ENCODE measurements at places on chromosomes 13 and 19.
A peak's percentile ranks its signal among the peaks of the same experiment; 100 is the strongest.

DNA sequence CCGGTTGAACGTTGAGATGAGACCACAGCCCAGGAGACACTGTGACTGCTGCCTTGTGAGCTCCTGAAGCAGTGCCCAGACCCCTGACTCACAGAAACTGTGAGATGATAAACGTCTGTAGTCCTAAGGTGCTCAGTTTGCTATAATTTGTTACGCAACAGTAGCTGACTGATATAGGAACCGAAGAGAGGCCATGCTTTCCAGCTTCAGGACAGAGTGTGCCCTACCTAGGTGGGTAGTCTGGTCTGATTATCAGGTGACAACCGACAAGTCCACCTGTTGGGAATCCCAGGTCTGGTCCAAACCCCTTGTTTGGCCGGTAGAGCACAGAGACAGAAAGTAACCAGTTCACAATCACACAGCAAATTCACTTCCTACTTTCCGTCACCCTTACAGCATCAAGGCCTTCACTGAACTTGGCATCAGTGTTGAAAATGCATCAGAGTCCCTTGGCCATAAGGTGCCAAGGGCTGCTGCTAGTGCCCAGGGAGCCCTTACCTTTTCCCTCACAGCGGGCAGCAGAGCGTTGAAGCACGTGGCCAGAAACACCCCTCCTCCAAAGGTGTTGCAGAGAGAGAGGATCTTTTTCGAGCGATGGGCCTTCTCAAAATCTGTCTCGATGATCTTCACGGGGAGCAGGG, 3.1 kb downstream of the SLC39A3 start:
- DNase-seq = no peak

GRCh38 chr13:71870100-71870499, 3.1 kb upstream of the DACH1 start:
- DNase-seq = no peak

GRCh38 chr13:67200183-67200582, 30.0 kb downstream of the PCDH9 start:
- no peak for DNase-seq

- peak; percentile 14 for DNase-seq
These were observed 606 bp downstream of the PRDX2 start for GRCh38 chr19:12800923-12801465.

DNA sequence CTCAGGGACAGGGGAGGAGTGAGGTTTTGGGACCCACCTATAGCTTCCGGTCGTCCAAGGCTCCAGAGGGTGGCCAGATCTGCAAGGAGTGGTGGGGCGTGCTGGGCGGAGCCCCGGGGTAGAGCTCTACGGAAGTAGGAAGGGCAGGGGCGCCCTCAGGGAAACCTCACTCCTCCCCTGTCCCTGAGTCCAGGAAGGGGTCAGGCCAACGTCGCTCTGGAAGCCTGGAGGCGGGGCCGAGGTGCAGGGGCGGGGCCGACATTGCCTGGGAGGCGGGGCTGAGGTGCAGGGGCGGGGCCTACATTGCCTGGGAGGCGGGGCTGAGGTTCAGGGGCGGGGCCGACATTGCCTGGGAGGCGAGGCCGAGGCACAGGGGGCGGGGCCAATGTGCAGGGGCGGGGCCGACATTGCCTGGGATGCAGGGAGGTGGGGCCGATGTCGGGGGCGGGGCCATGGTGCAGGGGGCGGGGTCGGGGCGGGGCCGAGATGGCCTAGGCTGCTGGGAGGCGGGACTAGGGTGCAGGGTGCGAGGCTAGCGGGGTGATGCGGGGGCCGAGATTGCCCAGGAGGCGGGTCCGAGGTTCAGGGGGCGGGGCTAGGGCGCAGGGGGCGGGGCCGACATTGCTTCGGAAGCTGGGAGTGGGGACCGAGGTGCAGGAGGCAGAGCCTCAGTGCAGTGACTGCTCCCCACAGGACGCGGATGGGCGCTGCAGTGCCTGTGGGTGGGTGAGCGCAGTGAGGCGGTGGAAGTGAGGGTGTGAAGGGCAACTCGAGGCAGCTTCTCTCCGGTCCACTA, 4.9 kb upstream of the PALM start:
- DNase-seq = peak; percentile 36

DNA sequence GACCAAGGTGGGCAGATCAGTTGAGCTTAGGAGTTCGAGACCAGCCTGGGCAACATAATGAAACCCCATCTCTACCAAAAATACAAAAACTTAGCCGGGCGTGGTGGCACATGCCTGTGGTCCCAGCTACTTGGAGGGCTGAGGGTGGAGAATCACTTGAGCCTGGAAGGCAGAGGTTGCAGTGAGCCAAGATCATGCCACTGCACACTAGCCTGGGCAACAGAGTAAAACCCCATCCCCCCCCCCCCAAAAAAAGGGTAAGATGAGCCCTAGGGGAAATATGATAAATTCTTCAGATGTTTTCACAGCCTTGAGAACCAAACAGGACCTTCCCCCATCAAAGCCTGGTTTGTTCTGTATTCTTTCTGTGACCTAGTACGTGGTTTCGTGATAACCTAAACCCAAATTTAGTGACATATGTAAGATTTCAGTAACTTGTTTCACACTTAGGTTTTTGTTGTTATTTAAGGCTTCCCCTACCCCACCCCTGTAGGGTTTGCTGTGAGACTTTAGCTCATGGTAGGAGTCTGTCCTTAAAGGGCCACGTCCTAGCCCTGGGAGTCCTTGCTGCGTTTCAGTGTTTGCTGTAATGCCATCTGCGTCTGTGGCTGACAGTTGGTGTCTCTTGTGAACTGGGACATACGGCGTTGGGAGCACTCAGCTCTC, 49.6 kb downstream of the MYO9B start:
- DNase-seq = peak; percentile 61

DNA sequence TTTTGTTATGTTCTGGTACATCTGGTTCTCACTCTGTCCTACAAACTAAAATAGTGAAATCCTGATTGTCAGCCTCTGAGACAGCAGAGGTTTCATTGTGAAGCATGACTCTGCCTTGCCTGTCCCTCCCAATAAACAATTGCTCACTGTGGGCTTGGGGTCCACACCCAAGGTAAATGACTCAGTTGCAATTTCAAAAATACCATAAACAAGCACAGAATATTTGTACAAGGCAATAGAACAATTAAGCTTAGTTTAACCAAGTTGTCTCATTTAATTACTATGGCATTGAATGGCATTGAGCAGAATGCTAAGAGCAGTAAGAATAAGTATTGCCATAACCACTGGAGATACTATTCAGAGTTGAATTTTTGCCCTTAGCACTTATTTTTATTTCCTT, 353.6 kb downstream of the SPRY2 start:
- no peak for DNase-seq

GRCh38 chr13:67283637-67284036, 53.5 kb upstream of the PCDH9 start:
- no peak for DNase-seq

GRCh38 chr13:29561918-29562317, 33.6 kb downstream of the SLC7A1 start:
- no peak for DNase-seq

- no peak for DNase-seq
These were observed 86.9 kb upstream of the GPR183 start for GRCh38 chr13:99393791-99394735.

GRCh38 chr13:88937384-88937783, 1266.2 kb downstream of the SLITRK5 start:
- no peak for DNase-seq

GRCh38 chr13:77637588-77637987, 59.9 kb upstream of the SLAIN1 start:
- no peak for DNase-seq

GRCh38 chr13:109748677-109749076, 37.7 kb downstream of the IRS2 start:
- no peak for DNase-seq

GRCh38 chr13:101942535-101943157, 459.2 kb downstream of the FGF14 start:
- no peak for DNase-seq

- no peak for DNase-seq
These were observed 201.3 kb downstream of the SLITRK6 start for GRCh38 chr13:85597790-85598500.

GRCh38 chr13:64900039-64900438, 2330.1 kb downstream of the PCDH9 start:
- DNase-seq = no peak

DNA sequence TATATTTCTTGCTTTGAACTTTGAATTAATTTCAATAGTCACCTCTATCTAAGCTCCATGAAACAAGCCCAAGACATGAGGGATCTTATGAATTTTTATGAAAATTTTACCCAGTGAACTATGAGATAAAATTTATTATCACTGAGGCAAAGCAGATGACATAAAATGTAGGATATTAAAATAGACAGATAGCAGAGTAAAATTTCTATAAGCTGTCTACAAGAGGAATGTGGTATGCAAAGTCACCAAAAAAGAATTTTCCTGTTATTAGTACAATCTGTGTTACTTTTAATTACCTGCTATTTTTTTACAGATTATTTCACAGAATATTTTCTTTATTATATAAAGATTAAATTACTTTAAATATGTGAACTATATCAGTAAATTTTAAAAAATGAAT, 2312.6 kb downstream of the PCDH9 start:
- no peak for DNase-seq

DNA sequence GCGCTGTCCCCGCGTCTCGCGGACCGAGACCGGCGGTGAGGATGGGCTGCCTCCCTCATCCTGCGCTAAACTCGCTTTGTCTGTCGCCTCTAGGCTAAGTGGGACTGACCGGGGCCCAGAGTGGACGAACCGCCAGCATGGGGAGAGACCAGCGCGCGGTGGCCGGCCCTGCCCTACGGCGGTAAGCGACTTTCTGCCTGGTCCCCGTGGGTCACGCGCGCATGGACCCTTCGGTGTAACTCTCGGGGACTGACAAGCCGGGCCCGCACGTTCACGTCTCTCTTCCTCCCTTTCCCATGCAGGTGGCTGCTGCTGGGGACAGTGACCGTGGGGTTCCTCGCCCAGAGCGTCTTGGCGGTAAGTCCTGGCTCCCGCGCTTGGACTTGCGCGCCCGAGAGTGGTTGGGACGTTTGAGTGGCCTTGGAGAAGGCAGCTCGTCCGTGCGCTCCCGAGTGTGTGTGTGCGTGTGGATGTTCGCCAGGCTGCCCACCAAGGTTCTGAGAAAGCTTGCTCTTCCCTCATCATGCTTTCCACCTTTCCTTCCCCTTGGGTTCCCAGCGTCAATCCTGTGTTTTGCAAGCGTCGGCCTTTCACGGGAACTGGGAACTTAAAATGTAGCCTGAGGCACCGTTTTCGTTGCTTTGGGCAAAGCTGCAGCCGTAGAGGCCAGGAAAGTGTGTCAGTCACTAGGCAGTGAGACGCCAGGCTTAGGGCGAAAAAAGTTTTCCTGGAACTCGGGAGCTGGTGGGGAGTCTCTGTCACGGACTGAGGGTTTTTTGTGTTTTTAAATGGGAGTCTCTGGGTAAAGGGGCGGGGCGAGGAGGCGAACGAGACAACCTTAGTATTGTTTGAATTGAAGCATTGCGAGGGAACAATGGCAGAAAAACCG, 927 bp downstream of the COL4A2 start:
- peak; percentile 69 for DNase-seq

DNA sequence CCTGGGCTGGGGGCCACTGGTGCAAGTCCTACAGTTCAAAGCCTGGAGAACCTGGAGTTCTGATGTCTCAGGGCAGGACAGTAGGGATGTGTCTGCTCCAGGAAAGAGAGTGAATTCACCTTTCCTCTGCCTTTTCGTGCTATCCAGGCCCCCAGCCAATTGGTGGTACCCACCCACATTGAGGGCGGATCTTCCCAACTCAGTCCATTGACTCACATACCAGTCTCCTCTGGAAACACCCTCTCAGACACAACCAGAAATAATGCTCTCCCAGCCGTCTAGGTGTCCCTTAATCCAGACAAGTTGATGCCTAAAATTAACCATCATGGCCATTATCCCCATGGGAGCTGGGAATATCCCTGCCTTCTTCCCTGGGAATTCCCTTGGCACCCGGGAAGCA, 38.8 kb upstream of the CHST8 start:
- no peak for DNase-seq

GRCh38 chr13:51457086-51457815, 4.4 kb upstream of the INTS6 start:
- DNase-seq = no peak

DNA sequence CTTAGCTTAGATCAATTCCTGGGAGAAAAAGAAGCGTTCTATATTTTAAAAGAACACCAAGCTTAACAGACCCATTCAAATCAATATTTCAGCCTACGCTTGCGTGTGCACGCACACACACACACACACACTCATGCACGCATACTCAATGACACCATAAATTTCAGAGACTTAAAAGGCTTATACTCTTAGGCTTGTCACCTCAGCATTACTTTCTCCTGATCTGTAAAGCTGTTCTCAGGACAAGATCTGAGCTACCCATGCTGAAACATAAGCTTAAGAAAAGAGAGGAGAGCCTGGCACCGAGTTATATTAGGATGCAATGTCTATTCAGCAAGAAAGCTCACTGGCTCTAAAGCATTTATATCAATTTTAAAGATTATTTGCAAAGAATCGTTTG, 368.5 kb downstream of the FGF14 start:
- DNase-seq = no peak

- no peak for DNase-seq
These were observed 47.5 kb downstream of the NFIC start for GRCh38 chr19:3413796-3414327.

DNA sequence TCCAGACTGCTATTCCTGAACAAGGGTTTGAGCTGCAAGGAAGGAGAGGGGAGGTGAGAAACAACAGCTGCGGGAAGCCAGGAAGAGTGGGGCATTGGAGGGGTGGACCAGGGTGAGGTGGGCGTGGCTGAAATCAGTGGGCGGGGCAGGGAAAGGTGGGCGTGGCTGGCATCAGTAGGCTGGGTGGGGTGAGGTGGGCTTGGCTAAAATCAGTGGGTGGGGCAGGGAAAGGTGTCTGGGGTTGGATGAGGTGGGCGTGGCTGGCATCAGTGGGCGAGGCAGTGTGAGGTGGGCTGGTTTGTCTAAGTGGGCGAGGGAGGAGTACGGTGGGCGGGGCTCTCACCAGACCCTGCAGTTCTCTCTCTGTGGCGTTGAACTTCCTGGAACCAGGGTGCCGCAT, 87.6 kb downstream of the MUC16 start:
- no peak for DNase-seq

DNA sequence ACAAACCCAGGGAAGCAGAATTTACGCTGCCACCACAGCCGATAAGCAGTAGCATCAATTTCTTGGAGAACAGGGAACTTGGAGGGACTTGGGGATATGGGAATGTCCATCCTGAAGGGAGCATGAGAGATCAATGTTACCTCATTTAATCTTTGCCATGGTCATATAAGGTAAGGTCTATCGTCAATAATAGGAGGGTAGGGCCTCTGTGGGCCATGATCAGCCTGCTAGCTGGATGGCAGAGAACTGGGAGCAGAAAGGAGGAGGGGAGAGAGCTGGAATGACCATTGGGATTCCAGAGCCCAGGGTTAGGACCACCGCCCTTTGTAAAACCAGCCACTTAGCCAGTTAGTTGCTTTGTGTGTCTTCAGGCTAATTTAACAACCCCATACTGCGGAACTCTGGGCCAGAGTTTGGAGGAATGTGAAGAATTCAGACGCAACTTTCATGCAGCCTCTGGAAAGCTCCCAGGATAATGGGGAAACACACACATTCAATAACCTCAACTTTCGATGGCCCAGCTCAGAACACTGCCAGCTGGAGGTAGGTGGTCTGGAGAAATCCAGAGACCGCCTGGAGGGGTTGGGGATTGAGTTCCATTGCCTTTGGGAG, 40.3 kb downstream of the ZNF557 start:
- DNase-seq = peak; percentile 6
